ENCODE measurements at places on chromosomes 7 and 10.

- no peak for DNase-seq
These were observed 16.0 kb upstream of the DLX6 start for GRCh38 chr7:96989241-96989858.

DNA sequence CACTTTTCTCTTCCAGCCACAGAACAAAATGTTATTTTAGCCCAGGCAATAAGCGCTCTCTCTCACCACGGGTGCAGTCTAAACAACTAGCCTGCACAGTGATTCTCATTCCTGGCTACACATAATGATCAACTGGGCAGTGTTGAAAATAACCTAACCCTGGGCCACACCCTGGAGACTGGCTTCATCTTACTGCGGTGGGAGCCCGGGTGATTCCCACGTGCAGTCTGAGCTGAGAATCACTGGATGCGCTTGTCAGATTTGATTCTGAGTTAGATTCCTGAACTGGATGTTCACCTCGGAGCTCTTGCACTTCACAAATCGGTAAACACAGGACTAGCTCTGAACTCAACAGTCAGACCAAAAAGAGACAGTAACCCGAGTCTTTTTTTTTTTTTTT is 14.9 kb downstream of the ZC3HAV1 start:
- DNase-seq = peak; percentile 14

DNA sequence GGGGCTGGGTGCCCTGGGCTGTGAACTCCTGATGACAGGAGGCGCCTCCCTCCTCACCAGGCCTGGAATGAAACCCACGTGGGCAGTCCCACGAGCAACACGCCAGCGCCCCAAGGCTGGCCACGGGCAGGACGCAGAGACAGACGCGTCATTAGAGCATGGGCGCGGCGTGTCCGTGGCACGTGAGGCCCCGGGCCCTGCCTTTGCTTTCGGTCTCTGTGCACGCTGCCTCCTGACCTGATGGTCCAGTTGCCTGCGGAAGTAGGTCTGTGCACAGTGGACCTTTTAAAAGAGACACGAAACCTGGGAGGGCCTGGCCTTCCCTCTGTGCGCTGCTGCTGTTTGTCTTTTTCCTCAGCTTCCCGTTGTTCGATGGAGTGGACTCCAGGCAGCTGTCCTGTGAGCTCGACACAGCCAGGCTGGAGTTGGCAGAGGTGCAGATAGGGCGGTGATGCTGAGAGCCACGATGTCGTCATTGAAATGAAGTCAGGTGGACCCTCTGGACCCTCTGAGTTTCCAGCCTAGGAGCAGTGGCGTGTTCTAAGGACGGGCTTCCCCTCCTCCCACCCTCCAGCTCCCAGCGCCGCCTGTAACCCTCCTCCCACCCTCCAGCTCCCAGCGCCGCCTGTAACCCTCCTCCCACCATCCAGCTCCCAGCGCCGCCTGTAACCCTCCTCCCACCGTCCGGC is 40.1 kb upstream of the CFAP46 start:
- DNase-seq = no peak

GRCh38 chr10:89156161-89156835 is 50.8 kb downstream of the CH25H start:
- no peak for DNase-seq

DNA sequence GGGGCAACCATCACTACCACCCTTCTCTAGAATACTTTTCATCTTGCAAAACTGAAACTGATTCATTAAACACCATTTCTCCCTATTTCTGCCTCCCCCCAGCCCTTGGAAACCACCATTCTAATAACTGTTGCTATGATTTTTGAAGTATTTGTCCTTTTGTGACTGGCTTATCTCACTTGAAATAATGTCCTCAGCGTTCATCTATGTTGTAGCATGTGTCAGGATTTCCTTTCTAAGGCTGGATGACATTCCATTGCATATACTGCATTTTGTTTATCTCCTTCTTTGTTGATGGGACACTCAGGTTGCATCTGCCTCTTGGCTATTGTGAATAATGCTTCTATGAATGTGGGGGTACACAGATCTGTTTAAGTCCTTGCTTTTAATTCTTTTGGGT is 327.6 kb upstream of the ZNF32 start:
- DNase-seq = no peak

DNA sequence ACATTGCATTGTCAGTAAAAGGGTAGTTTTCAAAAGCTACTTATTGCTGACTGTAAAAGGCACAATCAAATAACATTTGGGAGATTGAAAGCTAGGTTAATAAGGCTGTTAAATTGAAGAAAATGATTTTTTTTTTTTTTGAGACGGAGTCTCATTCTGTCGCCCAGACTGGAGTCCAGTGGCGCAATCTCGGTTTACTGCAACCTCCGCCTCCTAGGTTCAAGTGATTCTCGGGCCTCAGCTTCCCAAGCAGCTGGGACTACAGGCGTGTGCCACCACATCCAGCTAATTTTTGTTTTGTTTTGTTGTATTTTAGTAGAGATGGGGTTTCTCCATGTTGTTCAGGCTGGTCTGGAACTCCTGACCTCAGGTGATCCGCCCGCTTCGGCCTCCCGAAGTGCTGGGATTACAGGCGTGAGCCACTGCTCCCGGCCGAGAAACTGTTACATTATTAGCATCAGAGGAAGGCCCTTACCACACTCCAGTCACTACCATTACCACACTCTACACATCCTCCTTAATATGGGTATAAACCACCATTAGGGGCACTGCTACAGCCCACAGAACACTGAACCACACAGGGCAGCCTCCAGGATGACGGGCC is 1.0 kb downstream of the CYP51A1 start:
- no peak for DNase-seq

- DNase-seq = no peak
These were observed 202.5 kb upstream of the AHR start for GRCh38 chr7:17095931-17096330.

DNA sequence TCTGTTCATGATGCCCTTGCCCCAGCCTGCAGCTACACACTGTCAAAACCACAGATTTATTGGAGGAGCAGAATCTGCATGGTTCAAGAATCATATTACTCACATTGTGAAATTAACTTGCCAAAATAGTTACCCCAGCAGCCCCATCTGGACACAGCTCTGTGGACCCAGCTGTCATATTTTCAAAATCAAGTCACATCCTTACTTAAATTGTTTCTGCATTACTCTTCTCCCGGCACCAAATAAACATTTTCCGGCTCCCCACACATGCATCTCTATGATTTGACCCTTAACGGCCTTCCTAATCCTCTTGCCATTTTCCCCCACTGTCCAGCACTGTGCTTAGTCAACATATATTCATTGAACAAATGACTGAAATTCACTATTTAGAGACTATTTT is 43.8 kb upstream of the GPR26 start:
- DNase-seq = no peak

- peak; percentile 24 for DNase-seq
These were observed 35.0 kb downstream of the SH3PXD2A start for GRCh38 chr10:103820101-103821062.

- DNase-seq = no peak
These were observed 37.7 kb upstream of the TOMM7 start for GRCh38 chr7:22860337-22860736.

GRCh38 chr7:137674551-137675409 is 172.0 kb downstream of the DGKI start:
- DNase-seq = no peak

DNA sequence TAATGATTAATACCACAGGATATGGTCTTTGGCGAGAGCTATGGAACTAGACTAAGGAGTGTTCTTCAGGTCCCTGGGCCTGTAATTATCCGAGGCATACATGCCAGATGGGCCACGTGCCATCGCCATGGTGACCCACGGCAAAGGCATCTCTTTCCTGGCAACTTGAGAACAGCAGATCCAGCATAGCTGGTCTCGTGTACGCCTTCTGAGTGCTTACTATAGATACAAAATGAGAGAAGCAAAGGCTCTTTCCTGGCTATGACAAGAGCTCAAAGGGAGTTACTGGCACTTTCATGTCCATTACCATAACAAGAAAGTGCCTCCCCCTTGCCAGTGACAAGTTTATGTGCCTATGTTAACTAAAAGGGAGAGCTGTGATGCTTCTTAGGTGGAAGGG is 26.0 kb upstream of the GLI3 start:
- no peak for DNase-seq

- DNase-seq = no peak
These were observed 195.5 kb downstream of the TRIL start for GRCh38 chr7:28762651-28763050.

- no peak for DNase-seq
These were observed 164.3 kb downstream of the JAZF1 start for GRCh38 chr7:28016297-28016696.

DNA sequence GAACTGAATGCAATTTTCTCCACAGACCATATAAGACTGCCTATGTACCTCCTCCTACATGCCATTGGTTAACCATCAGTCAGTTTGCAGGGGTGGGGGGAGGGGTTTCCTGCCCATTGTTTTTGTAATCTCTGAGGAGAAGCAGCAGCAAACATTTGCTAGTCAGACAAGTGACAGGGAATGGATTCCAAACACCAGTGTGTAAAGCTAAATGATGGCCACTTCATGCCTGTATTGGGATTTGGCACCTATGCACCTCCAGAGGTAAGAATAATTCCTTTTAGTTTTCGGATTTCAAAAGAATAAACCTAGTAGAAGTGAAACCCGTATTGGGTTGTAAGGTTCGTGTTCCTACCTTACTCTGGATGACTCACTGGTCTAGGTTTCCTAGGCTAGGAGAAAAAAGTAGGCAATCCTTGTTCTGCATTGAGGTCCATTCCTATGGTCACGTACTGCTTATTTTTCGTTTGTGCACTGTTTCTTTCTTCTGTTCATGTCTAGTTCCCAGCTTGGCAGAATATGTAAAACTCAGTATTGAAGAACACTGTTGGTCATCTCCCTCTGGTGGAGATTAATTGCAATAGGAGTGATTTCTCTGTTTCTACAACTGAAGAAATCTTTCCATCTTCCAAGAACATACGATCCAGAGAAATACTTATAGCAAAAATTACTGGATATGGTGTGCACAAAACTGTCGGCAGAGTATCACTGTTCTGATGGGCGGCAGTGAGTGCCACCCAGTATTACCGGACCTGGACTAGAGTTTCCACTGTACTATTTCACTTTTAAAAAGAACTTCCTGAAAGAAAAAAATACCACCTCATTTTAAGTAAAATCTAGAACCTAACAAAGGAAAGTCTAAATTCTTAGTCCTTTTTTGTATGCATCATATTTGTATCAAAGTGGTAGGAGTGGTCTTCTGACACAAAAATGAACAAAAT is at the start of gene AKR1C3:
AKR1C3 (plus strand) TSS at position 150 of the 941 bp plus-strand sequence; CDS start at position 181, 31 bp downstream.
- DNase-seq = no peak

GRCh38 chr10:29826221-29826620 is 191.4 kb upstream of the SVIL start:
- no peak for DNase-seq

DNA sequence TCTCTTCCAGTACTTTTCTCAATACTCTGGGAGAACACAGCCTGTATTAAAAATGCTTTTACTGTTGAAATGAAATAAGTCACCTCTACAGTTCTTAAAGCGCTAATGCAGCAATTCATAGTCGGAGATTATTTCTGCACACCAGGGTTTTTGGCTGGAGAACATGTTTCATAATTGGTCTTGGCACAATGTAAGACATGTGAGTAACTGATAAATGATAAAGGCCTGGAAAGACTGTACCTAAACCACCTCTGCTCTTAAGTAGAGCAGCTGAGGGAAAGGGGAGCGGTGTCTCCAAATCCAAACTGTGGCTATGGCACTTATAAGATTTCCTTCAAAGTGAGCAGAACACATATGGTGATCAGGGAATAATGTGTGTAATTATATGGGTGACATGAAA is 390.3 kb upstream of the MBL2 start:
- DNase-seq = no peak

GRCh38 chr10:124486635-124487034 is 25.0 kb downstream of the LHPP start:
- DNase-seq = no peak

DNA sequence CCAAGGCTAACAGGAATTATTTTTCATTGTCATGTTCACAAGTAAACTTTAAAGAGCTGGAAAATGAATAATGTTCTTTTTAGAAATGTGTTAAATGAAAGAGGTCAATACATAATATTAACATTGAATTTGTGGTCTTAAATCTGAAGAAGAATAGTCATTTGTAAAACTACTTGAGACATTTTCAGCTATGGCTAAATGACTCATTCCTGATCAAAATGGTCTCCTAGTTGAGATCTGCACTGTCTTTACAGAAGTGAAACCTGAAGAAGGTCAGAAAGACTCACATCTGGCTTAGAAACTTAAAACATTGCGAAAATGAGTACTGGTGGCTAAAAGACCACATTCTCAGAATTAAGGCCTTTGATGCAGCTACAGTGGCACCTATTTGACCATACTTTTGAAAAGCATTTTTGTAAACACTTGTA is 5.9 kb downstream of the PIK3CG start:
- DNase-seq = no peak

DNA sequence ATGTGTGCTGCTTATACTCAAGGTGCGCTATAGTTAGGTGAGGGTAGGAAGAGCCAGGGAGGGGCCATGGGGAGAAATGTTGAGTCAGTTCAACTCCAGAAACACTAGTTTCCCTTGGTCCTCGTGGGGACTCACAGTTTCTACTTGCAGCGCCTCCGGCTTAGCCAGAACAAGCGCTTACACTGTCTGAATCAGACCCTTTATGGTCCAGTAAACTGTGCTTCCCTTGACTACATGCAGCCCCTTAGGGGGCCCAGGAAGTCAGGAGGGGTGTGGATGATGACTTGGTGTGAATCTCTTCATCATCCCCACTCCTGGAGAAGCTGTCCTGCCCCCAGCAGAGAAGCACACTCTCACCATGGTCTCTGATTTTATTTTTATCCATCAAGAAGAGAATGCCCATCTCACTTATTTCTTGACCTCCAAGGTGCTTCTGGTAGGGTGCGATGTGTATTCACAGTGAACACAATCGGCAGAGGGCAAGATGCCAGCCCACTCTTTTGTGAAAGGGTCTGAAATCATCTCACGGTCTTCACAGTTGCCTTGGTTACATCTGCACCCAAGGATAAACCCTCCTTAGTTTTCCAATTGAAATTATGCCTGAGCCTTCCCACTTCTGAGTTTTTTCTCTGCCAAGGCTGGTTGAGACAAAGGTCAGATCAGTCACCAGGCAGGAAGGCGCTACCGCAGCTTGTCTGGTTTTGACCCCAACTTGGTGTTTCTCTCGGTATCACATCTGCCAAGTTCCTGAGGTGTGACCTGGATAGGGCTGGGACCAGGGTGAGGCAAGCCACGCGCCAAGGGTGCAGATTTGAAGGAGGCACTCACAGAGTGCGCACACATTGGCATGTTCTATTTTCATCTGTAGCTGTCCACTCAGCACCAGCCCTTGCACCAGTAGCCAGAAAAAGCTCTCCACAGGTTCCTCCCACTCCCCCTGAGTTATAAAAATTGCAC is 62.7 kb upstream of the LRRC4 start:
- peak; percentile 87 for DNase-seq

DNA sequence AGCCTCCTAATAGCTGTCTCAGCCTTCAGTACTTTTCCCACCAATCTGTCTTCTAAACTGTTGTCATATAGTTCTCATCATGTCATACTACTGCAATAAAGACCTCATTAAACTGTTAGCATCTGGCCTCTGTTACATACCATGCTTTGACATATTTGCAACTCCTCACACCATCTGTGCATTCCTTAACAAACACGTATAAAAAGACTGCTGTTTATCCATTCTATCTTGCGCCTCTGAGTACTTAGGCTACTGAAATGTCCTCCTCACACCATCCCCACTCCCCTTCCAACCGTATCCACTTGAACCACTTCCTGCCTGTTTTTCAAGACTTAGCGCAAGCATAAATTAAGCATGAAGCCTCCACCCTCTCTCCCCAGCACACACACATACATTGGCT is 41.6 kb downstream of the SLC16A9 start:
- no peak for DNase-seq

GRCh38 chr10:113958631-113959382 is 84.9 kb upstream of the ADRB1 start:
- peak; percentile 7 for DNase-seq

Data from NCI-H2227 treated with DMSO at 0.1 percent for 48 hours (cell line).